ENCODE measurements at places on chromosomes 7 and 10.
A peak's percentile ranks its signal among the peaks of the same experiment; 100 is the strongest.

- no peak for DNase-seq
Measured at GRCh38 chr7:11120068-11120664, 146.5 kb downstream of the PHF14 start.

DNA sequence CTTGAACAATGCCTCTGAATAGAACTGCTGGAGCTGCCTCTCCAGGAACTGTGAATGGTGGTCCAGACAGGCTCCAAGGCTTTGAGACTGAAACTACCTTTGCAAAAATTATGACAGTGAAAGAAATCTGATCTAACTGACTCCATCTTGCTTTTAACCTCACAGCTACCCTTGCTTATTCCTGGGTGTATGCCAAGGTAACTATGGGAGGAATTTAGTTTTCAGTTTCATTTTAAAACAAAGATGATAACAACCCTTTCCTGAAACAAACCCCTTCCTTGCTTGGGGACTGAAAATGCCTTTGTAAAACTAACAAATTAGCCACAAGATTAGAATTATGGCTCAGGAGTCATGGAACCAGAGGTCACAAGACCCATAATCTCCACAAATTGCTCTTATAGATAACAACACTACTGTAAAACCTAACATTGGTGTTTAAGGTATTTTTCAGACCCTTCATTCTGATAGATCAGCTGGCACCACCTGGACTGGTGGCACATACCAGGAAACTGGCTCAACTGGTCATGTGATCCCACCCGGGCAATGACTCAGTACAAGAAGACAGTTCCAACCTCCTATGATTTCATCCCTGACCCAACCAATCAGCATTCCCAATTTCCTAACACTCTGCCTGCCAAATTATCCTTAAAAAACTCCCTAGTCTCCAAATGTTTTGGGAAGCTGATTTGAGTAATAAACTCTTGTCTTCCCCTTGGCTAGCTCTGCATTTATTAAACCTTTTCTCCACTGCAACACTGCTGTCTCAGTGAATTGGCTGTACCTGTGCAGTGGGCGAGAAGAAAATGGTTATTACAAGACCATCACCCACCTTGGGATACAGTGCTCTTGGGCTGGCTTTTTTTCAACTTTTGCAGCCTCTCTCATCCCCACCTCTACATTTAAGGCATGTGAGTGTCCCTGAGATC, 608.1 kb downstream of the TYW1 start:
- no peak for DNase-seq

DNA sequence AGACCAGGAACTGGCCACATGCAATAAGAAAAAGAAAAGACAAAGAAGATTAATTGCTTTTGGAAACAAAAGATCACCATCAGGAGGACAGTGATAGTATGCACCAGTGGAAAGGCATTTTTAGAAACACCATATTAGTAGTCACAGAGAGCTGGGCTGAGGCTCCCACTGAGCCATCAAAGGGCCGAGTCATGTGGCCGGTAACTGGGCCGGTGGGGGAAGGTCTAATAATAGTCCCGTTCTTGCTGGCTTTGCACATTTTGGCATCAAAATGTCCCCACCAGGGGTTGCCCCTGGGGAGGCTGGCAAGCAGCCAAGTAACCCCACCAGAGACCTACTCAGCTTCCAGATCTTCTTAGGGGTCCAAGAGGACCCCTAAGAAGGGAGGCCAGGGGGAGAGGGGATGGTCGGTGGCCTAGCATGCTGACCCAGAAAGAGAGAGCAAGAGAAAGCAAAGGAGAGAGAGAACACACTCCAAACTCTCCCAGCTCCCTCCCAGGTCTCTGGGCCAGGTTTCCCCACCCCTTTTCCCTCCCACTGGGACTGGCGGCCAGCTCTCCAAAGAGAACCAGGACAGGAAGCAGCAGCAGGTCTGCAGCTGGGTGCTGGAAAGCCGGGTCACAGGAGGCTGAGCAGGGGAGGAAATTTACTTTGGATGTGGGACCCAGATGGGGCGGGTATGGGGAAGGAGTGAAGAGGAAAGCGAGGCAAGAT, 70.2 kb upstream of the FGFR2 start:
- DNase-seq: no peak

DNA sequence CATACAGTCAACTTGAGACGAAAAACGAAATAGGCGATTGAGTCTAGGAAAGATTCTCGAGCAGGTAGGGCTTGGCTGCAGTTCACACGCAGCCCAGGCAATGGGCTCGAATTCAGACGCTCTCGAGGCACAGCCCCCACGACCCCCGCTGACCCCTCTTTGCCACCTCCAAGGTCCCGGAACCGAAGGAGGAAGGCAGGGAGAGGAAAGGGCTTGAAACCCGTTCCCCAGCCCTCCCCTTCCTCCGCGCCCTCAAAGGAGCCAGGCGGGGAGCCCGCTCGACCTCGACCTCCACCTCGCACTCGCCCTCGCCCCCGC, 441 bp downstream of the CCDC186 start:
- no peak for DNase-seq

DNA sequence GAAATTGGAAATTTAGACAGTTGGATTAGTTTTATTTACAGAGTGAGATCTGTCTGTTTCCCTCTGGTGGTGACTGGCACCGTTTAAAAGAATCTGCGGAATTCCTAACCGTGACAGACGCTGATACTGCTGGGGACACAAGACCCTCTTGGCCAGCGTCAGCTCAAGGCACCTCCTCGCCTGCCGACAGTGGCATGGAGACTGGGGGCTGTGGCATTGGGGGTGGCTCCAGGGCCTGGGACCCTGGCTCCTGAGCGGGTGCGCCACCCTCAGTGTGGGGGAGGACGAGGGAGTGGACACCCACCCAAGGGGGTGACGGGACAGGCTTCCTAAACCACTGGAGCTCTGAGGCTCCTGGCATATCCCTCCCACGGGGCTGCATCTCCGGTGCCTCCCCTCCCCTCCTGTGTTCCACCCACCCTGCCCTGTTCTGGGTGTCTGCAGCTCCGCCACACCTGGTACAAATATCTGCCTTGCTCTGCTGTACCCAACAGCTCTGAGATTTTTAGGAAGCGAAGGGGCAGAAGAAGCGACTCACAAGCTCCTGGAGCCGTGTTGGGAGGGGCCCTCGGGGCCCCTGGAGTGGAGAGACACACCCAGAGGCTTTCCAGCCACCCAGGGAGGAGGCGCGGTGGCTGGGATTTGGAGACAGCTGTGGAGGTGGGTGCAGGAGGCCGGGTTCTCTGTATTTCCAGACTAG, 178.7 kb downstream of the DNAJB6 start:
- no peak for DNase-seq

GRCh38 chr7:112462236-112462635, 12.0 kb downstream of the IFRD1 start:
- peak; percentile 96 for DNase-seq

- DNase-seq: peak; percentile 67
Measured at GRCh38 chr10:49594594-49594993, 15.5 kb upstream of the SLC18A3 start.

DNA sequence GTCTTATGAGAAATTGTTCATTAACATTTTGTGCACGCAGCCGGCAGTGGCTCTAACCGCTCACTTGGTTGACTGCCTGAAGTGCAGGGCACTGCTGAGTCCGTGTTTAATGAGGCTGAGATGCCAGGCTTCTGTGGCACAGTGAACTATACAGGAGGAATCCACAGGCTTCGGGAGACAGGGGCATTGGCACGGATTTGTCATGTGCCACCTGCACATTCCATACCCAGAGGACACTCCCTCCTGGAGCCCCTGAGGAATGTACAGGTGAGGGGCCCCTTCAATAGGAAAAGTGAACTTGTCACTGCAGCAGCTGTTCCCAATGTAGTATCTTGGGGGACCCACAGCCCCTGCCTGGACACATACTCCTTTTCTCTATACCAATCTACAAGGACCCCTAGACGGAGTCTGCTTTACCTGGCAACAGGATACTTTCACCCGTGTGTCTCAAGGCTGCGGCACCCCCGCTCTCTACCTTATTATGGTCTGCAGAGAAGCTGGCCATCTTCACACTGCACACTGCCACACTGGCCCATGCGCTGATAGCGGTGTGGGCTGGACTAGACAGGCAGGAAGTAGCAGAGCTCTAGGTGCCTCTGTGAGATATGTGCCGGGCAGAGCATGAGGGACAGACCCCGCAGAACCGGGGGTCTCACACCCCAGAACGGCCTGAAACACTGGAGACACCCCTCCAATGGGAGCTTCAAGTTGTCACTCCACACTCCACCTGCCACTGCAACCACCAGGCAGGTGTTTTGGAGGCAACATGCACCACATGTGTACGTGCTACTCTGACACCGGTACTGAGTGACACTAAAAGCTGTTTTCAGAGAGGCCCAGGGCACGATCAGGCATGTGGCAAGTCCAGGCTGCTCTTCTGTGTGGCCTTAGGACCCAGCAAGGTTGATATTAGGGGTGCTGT, 71.4 kb upstream of the RHEB start:
- DNase-seq: no peak

All from amniotic epithelial cell (primary cell).